Nucleus accumbens (tissue), 56 donors: ENCODE measurements at places on chromosomes 1 and 21.

DNA sequence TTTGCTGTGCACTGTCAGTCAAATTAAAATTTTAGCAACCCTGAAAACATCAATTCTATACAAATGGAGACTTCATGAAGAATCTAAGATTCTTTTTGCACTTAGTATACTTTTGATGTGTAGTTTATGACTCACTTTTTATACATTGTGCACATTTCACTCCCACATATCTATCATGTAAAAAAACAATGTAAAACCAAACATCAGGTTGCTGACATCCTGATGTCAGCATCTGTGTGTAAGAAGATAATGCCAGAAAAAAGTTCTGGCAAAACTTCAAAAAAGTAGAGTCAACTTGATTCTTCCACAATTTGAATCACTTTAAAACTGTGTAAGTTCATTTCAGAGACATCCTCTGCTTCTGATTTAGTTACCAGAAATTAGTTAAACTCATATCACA lies 115.7 kb downstream of the CENPF start:
- no peak for DNase-seq

DNA sequence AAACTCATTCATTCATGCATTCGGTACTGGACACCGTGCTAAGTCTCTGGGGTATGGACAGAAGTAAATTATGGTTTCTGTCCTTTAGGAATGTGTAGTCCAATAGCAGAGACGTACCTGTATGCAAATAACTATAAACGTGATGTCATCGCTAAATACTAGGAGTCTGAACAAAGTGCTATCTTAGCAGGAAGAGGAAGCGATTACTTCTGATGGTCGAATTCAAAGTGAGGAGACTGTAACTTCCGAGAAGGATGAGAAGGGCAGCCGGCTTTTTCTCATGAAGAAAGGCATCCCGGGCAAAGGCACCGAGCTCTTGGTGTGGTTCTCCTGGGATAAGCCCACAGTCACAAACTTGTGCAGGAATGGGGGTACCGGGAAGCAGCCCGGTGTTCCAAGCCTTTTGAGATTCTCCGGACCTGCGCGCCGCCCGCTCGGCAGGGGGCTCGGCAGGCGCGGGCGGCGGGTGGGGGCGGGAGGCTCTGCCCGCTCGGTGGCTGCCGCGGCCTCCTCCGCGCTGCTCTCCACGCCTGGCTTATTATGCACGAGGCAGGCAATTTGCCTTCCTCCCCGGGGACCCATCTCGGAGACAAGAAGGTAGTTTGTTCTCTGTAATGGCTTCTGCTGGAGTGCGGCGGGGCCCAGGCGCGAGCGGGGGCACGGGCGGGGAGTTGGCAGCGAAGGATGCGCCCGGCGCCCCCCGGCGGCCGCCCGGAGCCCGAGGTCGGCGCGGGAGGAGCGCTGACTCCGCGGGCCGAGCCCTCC lies 67.5 kb upstream of the CD1D start:
- no peak for DNase-seq

GRCh38 chr1:100721526-100722207 lies 2.1 kb downstream of the VCAM1 start:
- no peak for DNase-seq

DNA sequence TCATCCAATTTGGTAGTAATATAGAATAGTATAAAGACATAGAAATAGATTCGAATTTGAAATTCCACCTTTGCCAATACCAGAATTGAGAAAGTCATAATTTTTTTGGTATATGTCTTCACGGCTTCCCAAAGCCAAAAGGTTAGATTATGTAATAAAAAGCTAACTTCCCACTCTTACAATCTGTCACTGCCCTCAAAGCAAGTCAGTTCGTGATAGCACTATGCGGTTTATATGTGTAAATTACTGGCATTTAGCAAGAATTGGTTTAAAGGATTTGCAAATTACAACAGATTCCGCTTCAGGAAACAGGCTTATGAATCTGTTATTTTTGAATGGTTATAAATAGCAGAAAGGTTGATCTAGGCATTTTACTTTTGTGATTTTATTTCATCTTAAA lies 679.4 kb upstream of the ADGRL2 start:
- no peak for DNase-seq

GRCh38 chr1:111334169-111334568 lies 43.5 kb downstream of the CHIA start:
- DNase-seq = no peak

GRCh38 chr1:114075105-114075504 lies 78.6 kb downstream of the SYT6 start:
- DNase-seq = no peak

GRCh38 chr1:185652348-185652747 lies 81.8 kb upstream of the HMCN1 start:
- no peak for DNase-seq

DNA sequence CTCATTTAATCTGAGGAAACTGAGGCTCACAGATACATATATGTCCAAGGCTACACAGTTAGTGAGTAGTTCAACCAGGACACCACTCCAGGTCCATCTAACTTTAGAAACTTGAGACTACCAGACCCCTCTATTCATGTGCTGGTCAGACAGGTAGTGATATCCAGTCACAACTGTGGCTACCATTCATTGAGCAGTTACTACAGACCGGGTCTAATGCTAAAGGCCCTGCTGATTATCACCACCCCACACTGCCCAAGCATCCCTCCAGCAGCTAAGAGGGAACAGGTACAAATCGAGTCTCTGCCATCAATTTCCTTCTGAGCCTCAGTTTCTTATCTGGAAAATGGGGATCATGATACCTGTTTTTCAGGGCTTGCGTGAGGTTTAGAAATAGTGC lies 5.3 kb downstream of the HPCA start:
- DNase-seq = no peak

- DNase-seq = no peak
These were observed 148.1 kb downstream of the FGGY start for GRCh38 chr1:59445040-59445439.
